ENCODE measurements at places on chromosomes 5 and 9.

- DNase-seq = no peak
These were observed 162.4 kb downstream of the ESM1 start for GRCh38 chr5:54823006-54823405.

- DNase-seq = no peak
These were observed 373.4 kb upstream of the CTNND2 start for GRCh38 chr5:12277504-12278192.

GRCh38 chr5:155697236-155697635 is 629.7 kb upstream of the SGCD start:
- DNase-seq = no peak

GRCh38 chr9:28319981-28320380 is 746.7 kb upstream of the C9orf72 start:
- no peak for DNase-seq

- DNase-seq = no peak
These were observed 179.8 kb upstream of the EDIL3 start for GRCh38 chr5:84564321-84565075.

GRCh38 chr5:21701317-21701716 is 1151.8 kb downstream of the CDH12 start:
- DNase-seq = no peak

GRCh38 chr5:15031180-15031579 is 159.6 kb upstream of the ANKH start:
- no peak for DNase-seq

GRCh38 chr5:33650911-33651310 is 210.1 kb downstream of the TARS1 start:
- no peak for DNase-seq

DNA sequence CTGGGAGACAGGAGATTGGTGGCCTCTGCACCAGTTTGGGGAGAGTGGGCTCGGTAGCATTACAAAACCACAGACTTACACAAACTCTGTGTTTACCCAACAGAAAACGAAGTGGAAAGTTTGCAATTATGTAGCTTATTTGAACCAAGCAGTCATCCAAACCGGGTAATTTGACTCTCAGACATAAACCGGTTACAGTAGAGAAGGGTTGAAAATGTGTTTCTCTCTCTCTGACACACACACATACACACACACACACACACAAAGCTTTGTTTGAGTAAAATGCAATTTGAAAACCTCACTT is 97.1 kb upstream of the ZNF608 start:
- DNase-seq = no peak

DNA sequence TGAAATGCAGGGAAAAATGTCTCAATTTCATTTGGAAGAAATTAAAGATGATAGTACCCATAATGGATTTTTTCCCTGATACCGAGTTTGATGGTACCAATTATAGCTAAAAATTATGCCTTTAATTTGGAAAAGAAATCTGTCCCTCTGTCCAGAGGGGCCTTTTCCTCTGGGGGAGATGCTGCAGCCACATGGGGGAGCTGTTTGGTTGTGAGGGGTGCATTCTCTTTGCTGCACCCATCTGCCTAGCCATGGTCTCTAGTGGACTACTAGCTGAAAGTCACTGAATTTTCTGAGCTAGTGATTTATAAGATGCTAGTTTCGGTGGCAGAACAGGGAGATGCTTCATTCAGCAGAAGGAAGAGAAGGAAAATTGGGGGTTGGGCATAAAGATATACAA is 9.6 kb downstream of the SEC61B start:
- no peak for DNase-seq

DNA sequence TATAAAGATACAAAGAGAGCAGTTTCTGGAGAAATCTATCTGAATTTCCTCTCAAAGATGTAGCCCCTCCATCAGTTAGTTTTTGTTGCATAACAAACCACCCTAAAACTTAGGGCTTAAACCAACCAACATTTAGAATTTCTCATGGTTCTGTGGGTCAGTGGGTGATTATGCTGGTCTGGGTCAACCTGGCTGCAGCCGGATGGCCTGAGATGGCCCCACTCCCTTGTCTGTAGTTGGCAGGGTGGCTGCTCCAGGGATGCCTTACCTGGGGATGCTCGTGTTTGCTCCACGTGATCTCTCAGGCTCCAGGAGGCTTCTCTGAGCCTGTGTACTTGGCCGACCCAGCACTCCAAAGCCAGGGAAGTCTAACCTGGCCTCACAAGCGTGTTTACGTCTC is 139.3 kb downstream of the MVB12B start:
- no peak for DNase-seq

GRCh38 chr5:62143268-62144229 is 162.5 kb upstream of the KIF2A start:
- no peak for DNase-seq

- no peak for DNase-seq
These were observed 10.8 kb downstream of the SLC9A3 start for GRCh38 chr5:513216-514100.

DNA sequence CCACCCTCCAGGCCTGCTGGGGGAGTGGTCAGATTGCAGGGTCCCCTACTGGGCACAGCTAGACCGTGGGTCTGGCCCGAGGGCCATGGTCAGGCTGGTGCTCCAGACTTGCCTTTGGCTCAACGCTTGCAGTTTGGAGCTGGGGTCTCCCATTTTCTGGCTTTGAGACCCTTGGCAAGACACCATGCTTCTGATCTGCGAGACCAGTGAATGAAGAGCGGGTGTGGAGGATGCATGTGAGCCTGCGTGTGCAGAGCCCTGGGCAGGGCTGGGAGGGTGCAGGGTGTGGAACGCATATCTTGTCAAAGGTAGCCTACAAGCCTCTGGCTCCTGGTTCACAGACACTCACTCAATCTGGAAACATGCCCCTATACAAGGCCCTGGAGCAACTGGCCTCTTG is 6.1 kb upstream of the MRNIP start:
- no peak for DNase-seq

GRCh38 chr5:129991780-129992179 is 87.5 kb downstream of the CHSY3 start:
- no peak for DNase-seq

- DNase-seq = no peak
These were observed 102.2 kb downstream of the MAP1B start for GRCh38 chr5:72209147-72210115.

- DNase-seq = peak; percentile 78
These were observed 13.1 kb upstream of the DCAF12 start for GRCh38 chr9:34139477-34140146.
